Sigmoid colon (tissue), 7 donors: ENCODE measurements at places on chromosomes 11 and 22. TPM values are rescaled to one million over a fixed set of nuclear protein-coding genes. Genes with fewer than 3 reads are reported as not detected.

- peaks cover 39% of the 10 kb centered on the region for H3K4me1 ChIP-seq
- no peak overlapping the region for H3K4me3 ChIP-seq
- peak overlapping the region; percentile 77 for H3K27ac ChIP-seq
- no peaks in the 10 kb centered on the region for H3K36me3 ChIP-seq
- DNase-seq, result no peak
Measured at GRCh38 chr22:46546466-46547178, 9.2 kb upstream of the CELSR1 start.

DNA sequence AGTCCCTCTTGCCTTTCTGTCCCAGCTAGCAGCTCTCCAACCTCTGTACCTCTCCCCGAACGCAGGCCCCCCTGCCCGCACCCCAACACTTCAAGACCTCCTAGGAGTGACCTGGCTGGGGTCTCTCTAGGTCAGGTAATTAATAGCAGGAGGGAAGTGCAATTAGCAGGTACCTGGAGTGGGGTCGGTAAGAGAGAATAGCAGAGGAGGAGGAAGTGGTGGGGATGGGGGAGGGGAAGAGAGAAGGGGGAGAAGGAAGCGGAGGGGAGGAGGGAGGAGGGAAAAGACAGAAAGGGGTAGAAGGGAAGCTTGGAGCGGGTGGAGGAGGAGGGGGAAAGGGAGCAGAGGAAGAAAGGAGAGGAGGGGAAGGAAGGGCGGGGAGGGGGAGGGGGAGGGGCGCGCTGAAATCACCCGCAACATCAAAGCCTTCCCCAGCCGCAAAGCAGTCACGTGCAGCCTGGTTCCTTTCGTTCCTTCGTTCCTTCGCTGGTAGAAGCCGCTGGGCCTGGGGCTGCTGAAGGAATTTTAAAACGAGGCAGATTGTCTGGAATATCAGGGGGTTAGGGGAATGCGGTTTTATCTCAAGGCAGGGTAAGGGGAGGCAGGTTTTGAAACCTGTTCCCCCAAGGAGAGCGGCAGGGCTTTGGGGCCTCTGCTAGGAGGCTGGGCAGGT, 29.3 kb upstream of the TCF20 start:
- DNase-seq, result no peak
- no peaks in the 10 kb centered on the region for H3K27me3 ChIP-seq
- H3K4me3 ChIP-seq, result no peak overlapping the region
- H3K27ac ChIP-seq, result no peak overlapping the region
- H3K4me1 ChIP-seq, result peaks cover 20% of the 10 kb centered on the region

GRCh38 chr22:40519284-40519947, 117.1 kb downstream of the MRTFA start:
- no peaks in the 10 kb centered on the region for H3K36me3 ChIP-seq
- no peak overlapping the region for H3K4me3 ChIP-seq
- no peaks in the 10 kb centered on the region for H3K27me3 ChIP-seq
- H3K4me1 ChIP-seq, result no peaks in the 10 kb centered on the region

GRCh38 chr22:26610072-26610958, 7.5 kb downstream of the CRYBB1 start:
- no peak for DNase-seq
- H3K27ac ChIP-seq, result no peak overlapping the region
- peaks cover 3% of the 10 kb centered on the region for H3K27me3 ChIP-seq
- no peaks in the 10 kb centered on the region for H3K4me1 ChIP-seq
- no peaks in the 10 kb centered on the region for H3K36me3 ChIP-seq

DNA sequence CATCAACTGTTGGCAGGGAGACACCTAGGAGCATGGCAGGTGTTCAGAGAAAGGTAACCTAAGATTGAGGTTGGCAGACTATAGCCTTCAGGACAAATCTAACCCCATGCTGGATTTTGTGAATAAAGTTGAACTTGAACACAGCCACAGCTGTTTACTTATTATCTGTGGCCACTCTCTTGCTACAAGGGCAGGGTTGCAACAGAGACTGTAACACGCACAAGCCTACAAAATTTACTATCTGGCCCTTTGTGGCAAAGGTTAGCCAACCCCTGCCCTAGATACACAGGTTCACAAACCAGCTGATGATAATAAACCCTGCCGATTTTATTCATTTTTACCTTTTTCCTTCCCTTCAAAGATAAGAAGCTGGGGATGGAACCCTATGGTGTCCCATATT, 2.5 kb downstream of the THYN1 start:
- H3K36me3 ChIP-seq, result peaks cover 38% of the 10 kb centered on the region
- DNase-seq, result no peak
- no peaks in the 10 kb centered on the region for H3K27me3 ChIP-seq

GRCh38 chr11:47248304-47248663, 330 bp downstream of the ACP2 start:
- H3K4me3 ChIP-seq, result peak overlapping the region; percentile 78
- no peak for DNase-seq
- peak overlapping the region; percentile 88 for H3K27ac ChIP-seq
- H3K36me3 ChIP-seq, result peaks cover 27% of the 10 kb centered on the region
- H3K27me3 ChIP-seq, result no peaks in the 10 kb centered on the region

DNA sequence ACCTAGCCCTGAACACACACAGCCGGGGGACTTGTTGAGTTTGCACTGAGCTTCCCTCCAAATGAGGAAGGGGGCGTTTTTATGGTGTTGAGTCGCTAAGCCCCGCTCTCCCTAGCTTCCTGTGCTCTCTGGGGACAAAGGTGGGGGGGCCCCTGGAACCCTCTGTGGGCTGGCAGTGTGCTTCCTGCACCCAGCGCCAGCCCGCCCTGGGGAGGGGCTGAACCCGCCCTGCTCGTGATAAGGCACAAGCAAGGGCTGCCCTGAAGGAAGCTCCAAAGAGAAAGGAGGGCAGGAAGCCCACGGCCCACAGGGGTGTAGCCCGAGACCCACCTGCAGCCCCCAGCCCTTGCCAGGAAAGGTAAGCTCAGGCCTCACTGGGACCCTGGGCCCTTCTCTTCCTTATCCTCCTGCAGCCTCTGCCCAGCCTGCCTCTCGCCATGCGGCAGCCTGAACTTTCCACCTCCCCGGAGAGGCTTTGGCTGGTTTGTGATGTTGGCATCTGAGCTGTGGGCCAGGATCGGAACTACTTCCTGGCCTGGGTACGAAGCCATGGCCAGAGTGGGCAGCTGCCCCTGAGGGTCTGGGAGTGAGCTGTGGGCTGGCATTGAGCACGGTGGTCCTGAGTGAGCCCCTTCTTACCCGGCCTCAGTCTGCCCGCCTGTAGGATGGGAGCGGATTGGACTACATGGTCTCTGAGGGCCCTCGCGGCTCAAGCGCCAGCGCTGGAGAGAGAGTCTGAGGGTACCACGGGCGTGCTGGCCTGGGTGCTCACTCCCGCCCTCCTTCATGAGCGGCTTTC, at the start of gene FERMT3:
FERMT3 (plus strand) TSS at position 265 of the 799 bp plus-strand sequence. CDS start 644 bp downstream, outside the sequence.
- H3K4me1 ChIP-seq, result peaks cover 20% of the 10 kb centered on the region
- no peaks in the 10 kb centered on the region for H3K27me3 ChIP-seq
- DNase-seq, result no peak
- H3K27ac ChIP-seq, result peak within 1 kb of the TSS; percentile 77
- H3K36me3 ChIP-seq, result peaks cover 18% of the 10 kb centered on the region
- peak within 1 kb of the TSS; percentile 25 for H3K4me3 ChIP-seq

- H3K27ac ChIP-seq, result no peak overlapping the region
- H3K4me1 ChIP-seq, result no peaks in the 10 kb centered on the region
- DNase-seq, result no peak
- H3K4me3 ChIP-seq, result no peak overlapping the region
Measured at GRCh38 chr11:130689222-130689908, 226.9 kb downstream of the SNX19 start.

- H3K27ac ChIP-seq, result no peak overlapping the region
- H3K36me3 ChIP-seq, result no peaks in the 10 kb centered on the region
- H3K4me1 ChIP-seq, result no peaks in the 10 kb centered on the region
Measured at GRCh38 chr22:49373289-49373666, 454.4 kb downstream of the BRD1 start.

GRCh38 chr11:91104237-91104636, 881.4 kb upstream of the CHORDC1 start:
- H3K36me3 ChIP-seq, result no peaks in the 10 kb centered on the region
- no peak overlapping the region for H3K27ac ChIP-seq
- H3K27me3 ChIP-seq, result no peaks in the 10 kb centered on the region
- no peaks in the 10 kb centered on the region for H3K4me1 ChIP-seq

- peak; percentile 68 for DNase-seq
- H3K4me1 ChIP-seq, result peaks cover 25% of the 10 kb centered on the region
- peak overlapping the region; percentile 63 for H3K4me3 ChIP-seq
- peak overlapping the region; percentile 75 for H3K27ac ChIP-seq
- no peaks in the 10 kb centered on the region for H3K27me3 ChIP-seq
- H3K36me3 ChIP-seq, result no peaks in the 10 kb centered on the region
Measured at GRCh38 chr11:117315285-117316196, 515 bp downstream of the BACE1 start.

DNA sequence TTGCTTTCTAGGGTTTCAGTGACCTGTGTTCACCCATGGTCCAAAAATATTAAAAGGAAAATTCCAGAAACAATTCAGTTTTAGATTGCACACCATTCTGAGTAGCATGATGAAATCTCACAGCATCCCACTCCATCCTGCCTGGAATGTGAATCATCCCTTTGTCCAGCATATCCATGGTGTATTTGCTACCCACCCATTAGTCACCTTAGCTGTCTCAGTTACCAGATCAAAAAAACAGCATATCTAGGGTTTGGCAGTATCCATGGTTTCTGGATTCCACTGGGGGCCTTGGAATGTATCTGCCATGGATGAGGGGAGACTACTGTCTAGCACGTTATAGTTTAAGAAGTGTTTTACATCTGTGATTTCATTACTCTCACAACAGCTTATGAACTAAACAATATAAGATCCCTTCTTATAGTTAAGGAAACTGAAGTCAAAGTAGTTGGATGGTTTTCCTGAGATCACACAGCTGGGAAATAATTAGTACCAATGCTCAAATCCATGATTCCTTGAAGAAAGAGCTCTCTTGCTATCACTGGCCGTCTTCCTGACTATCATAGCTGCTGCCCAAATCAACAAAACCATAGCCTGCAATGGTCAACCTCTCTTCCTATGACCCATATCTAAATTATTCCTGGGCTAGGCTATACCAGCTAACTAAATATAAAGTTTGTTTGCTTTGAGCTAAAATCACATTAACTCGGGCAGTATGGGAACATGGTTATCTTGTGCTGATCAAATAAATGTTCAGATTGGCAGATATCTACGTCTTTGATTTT, 122.6 kb downstream of the MICAL2 start:
- peak overlapping the region; percentile 84 for H3K27ac ChIP-seq
- H3K27me3 ChIP-seq, result no peaks in the 10 kb centered on the region
- peaks cover 53% of the 10 kb centered on the region for H3K4me1 ChIP-seq
- no peak overlapping the region for H3K4me3 ChIP-seq
- DNase-seq, result no peak

DNA sequence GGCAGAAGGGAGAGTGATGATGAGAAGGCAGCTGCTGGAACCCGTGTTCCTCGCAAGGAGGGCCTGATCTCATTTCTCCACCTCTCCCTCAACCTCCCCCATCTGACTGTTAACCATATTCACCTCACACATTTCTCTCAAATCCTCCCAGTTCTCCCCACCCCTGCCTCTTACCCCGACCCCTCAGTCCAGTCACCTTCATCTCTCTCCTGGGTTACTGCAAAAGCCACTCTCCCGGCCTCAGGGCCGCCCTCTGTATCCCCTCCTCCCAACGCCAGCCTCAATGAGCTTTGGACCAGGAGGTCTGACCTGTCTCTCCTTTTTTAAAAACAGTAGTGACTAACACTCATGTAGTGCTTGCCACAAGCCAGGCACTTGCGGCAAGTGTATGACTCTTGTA, 29.5 kb upstream of the LMO1 start:
- no peak for DNase-seq
- H3K4me3 ChIP-seq, result no peak overlapping the region
- no peaks in the 10 kb centered on the region for H3K36me3 ChIP-seq
- no peak overlapping the region for H3K27ac ChIP-seq

DNA sequence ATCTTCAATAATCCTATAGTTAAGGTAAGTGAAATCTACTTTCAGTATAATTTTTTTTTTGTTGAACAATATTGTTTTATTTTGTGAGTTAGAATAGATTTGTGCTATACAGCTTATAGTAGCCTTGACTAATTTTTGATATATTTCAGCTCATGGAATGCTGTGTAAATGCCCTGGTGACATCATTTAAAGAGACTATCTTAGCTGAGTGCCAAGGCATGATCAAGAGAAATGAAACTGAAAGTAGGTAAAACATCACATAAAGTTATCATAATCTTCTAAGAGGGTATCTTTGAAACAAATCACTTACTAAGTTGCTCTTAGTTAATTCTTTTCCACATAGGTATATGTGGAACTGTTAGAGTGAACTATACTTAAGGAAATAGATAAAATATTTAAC, 51.4 kb upstream of the ACAT1 start:
- H3K4me1 ChIP-seq, result no peaks in the 10 kb centered on the region
- no peak overlapping the region for H3K4me3 ChIP-seq
- H3K27ac ChIP-seq, result no peak overlapping the region
- H3K36me3 ChIP-seq, result no peaks in the 10 kb centered on the region
- no peaks in the 10 kb centered on the region for H3K27me3 ChIP-seq

GRCh38 chr11:95359756-95360155, 128.8 kb upstream of the SESN3 start:
- H3K27me3 ChIP-seq, result no peaks in the 10 kb centered on the region
- DNase-seq, result no peak
- no peak overlapping the region for H3K4me3 ChIP-seq
- no peaks in the 10 kb centered on the region for H3K36me3 ChIP-seq
- no peak overlapping the region for H3K27ac ChIP-seq
- no peaks in the 10 kb centered on the region for H3K4me1 ChIP-seq

DNA sequence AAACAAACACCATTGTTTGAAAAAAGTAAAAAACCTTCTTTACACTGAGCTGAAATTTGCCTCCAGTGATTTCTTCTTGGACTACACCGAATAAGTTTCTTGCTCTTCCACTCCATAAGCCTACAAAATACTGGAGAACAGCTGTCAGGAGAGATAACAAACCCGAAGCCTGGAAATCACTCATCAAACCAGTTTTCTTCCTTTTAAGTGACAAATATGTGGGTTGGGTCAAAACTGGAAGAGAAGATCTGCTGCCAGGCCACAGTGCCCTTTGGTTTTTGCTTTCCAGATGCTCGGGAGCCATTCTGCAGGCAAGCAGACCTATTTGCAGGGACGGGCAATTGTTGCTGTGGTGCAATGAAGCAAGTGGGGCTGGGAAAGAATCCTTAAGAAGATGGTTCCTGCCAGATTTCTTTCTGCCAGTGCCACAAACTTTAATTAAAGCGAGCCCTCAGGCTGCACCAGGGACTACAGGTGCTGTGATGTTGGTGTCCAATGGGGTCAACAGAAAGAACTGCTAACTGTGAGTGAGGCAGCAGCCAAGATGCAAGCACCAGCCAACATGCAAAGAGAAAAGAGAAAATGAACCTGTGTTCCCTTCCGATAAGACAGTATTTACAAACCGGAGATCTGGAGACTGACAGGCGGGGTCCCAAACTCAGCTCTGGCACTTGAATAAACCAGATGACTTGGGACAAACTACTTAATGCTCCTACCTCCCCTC, 44.8 kb upstream of the SMCO4 start:
- no peaks in the 10 kb centered on the region for H3K4me1 ChIP-seq
- H3K36me3 ChIP-seq, result no peaks in the 10 kb centered on the region
- no peaks in the 10 kb centered on the region for H3K27me3 ChIP-seq
- no peak overlapping the region for H3K4me3 ChIP-seq

The LRRC4C gene
- 5.4 TPM for total RNA-seq

The TSPAN18 gene
- total RNA-seq, result 23.9 TPM

The MYBPC3 gene
- total RNA-seq, result not detected

The MOB2 gene
- 71.7 TPM for total RNA-seq

The PRR5L gene
- 4.3 TPM for total RNA-seq
